CD8-positive, alpha-beta memory T cell (primary cell): ENCODE measurements at places on chromosomes 4 and X. TPM values are rescaled to one million over a fixed set of nuclear protein-coding genes. Genes with fewer than 3 reads are reported as not detected.

- DNase-seq, result no peak
Observed at GRCh38 chr4:29142708-29143107, 1577.5 kb upstream of the PCDH7 start.

GRCh38 chrX:16075087-16075486 lies 48.3 kb upstream of the GRPR start:
- DNase-seq, result no peak

F11 gene
- not detected for total RNA-seq

DNA sequence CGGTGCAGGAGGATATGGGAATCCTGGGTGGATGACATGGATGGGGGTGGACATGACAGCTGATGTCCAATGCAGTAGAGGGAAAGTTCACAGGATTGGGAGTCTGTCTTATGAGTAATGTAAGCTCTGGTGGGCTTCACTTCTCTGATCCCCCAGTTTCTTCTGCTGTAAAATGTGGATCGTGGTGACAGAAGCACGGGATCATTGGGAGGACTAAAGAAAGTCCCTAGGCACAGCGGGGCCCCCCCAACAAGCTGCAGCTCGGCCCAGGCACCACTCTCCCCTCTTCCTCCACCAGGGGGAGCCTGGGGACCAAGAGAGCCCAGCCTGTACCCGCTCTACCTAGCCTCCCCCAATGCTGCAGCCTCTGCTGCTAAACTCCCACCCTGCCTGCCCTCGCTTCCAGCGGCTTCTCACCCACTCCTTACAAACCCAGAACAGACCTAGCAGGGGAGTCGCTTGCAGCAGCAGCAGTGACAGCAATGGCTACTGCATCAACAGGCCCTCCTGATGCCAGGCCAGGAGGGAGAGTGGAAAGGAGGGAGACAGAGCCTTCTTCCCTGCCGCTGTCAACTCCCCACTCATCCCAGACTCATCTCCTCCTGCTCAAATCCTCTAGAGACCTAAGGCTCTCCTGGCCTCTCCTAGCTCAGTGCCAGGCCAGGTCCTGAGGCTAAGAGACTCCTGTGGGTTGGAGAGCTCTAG lies 36.1 kb upstream of the IQSEC2 start:
- DNase-seq, result peak; percentile 68

MAGEB2 gene
- not detected for total RNA-seq

DNA sequence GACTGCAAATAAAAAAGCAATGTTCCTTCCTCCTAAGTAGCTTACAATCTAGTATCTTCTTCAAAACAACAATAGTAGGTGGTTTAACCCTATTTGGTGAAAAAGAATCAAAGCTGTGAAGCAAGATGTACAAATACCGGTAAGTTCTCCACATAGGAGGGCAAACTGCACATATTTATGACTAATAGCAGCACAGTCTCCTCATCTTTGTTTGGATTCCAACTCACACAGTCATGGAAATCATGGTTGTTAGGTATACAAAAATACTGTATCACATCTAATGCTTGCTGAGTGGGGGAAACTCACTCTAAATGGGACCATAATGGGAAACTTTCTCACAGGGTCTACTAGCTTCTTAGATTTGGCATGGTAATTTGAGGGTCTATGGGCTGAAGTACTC lies 597.2 kb downstream of the INPP4B start:
- no peak for DNase-seq

GLOD5 gene
- not detected for total RNA-seq

DNA sequence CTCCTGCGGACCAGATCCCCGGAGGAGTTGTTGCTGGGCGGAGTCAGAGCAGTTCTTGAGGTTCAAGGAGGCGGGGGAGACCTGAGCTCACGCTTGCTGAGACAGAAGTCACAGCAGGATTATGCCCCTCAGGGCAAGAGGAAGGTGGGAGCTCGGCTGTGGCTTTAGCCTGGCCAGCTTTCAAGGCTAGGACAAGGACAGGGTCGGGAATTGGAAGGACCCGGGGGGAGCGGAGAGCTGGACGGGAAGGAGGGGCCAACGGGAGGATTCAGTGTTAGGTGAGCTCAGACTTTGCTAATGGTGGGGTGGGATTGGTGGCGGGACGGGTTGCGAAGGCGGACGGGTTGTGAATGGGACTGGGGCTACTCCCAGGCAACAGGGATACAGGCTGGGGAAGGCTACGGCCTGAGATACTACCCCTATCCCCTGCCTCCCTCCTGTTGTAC lies at the start of gene RIBC1:
Gene RIBC1 (plus strand): TSS at position 13 of the 446 bp plus-strand sequence. CDS start 3,404 bp downstream, outside the sequence.
- DNase-seq, result no peak

KIF4A gene
- 17.7 TPM for total RNA-seq

DNA sequence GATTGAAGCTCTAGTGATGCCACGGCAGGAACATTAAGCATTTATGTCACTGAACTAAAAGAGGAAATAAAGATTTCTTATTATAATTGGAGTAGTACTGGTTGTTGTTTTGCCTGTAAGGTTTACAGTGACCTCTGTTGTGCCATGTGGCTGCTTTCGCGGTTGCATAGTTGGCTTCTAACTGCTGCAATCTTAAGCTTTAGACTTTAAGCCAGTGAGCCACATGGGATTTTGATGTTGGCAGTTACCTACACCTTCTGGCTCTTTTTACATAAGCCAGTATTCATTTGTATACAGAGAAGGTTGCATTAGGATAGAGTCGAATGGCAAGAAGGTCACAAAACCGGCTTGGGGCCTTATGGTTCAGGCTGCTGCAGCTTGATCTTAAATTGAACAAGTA lies 1311.6 kb downstream of the RAPGEF2 start:
- DNase-seq, result no peak

DNA sequence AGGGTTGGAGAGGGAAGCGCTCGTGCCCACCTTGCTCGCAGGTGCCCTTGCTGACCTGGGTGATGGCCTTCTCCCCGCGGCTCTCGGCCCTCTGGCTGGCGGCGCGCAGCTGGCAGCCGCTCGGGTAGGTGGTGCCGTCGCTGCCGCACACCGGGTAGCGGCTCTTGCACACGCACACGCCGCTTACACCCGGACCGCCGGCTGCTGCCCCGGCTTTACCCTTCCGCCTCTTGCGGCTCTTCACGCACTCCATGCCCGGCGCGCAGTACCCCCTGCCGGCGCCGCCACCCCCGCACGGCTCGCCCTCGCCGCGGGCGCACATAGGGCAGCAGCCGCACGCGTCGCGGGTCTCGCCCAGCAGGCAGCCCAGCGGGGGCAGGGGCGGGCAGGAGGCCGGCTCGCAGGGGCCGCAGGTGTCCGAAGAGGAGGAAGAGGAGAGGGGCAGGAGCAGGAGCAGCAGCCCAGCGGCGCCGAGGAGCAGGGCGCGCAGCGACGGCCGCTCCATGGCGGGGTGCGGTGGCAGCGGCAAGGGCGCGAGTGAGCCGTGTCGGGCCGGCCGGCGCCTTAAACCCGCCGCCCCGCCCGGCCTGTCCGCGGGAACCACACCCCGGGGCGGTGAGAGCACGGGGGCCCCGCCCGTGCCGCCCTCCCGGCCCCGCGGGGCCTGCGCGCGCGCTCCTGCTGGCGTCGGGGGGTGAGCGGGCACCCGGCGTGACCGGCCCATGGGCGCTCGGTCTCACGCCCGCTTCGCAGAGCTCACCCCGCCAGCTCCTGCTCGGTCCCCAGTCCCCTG lies at the start of gene IGFBP7:
Gene IGFBP7 (minus strand): TSS at position 539 of the 793 bp plus-strand sequence. CDS start 34 bp downstream, at position 505.
- DNase-seq, result no peak

PRRG3 gene
- not detected for total RNA-seq

GRCh38 chr4:184217634-184218033 lies at the start of gene ENPP6:
ENPP6 (minus strand) TSS chr4:184217873; CDS start chr4:184217819, 54 bp downstream.
- DNase-seq, result no peak

DNA sequence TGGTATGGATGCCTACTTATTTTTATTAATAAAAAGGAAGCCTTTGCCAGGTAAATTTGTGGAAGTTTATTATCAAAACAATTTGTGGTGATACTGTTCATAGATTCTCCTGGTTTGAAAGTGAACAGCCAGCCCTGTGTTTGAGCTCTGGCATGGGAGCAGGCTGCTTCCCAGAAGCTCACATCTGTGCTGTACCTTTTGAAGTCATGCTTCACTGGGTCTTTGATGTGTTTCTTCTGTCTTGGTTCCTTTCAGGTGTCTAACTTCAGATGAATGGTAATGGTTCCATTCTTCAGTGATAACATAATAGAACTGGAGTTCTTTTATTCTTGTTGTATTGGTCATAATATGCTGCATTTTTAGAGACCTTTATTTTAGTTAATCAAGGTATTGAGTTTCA lies 85.5 kb downstream of the BMPR1B start:
- no peak for DNase-seq

GRCh38 chr4:87240341-87240740 lies 19.9 kb upstream of the KLHL8 start:
- DNase-seq, result no peak

GRCh38 chr4:32435308-32435707 lies 1715.1 kb downstream of the PCDH7 start:
- no peak for DNase-seq

DNA sequence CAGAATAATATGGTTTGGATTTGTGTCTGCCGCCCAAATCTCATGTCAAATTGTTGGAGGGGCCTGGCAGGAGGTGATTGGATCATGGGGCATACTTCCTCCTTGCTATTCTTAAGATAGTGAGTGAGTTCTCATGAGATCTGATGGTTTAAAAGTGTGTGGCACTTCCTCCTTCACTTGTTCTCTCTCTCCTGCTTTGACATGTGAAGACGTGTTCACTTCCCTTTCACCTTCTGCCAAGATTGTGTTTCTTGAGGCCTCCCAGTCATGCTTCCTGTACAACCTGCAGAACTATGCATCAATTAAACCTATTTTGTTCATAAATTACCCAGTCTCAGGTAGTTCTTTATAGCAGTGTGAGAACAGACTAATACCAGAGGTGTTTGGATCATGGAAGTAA lies 325.7 kb upstream of the GIMD1 start:
- DNase-seq, result no peak

GRCh38 chrX:13370713-13371112 lies 50.9 kb upstream of the ATXN3L start:
- DNase-seq, result no peak

DNA sequence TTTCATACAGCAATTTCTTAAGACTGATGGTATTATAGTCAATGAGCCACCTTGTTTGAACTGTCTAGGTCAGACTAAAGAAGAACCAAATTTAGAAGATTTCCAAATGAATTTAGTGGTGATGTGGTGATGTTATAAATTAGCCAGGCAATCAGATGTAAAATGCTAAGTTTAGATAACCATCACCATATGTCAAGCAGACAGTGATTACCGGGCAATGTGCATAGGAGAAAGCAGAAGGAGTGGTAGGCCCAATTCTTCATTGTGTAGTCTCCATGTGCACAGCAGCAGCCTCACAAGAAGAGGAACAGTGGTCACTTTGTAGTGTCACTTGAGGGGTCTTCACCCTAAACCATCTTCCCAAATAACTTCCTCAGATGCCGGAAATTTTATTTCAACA lies 198.8 kb downstream of the ANTXR2 start:
- DNase-seq, result no peak

DNA sequence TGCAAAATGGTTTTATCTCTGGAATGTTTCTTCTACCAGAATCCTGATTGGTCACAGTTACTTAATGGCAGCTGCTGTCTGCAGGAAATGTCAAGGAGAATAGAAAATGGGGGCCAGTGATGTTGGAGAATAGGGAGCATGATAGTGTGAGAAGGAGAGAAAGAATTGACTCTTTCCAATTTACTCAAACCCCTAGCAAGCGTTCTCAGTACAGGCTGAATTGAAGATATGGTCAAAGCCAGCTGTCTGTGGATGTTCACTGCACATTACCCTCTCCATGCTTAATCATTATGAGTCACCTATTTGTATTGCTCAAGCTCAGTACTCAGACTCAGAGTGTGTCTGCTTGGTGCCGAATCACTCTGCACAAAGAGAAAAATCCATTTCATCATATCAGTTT lies 57.8 kb upstream of the FAM47B start:
- DNase-seq, result no peak

DNA sequence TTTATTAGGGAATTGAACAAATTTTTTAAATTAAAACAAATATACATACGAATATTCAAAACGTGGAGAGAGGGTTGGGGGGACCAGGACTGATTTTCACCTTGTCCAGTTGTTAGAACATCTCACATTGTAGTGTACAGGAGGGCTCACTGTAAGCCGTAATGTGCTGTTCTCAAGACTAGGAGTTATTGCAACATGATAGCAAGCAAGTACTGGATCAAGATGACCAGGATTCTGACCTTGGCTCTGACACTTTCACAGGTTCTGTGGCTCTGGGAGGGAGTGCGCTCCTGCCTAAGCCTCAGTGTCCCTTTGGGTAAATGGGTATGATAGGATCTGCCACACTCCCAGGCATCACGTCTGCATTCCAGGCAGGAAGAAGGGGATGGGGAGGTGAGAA lies 59.0 kb downstream of the SORCS2 start:
- DNase-seq, result no peak

ASB9 gene
- not detected for total RNA-seq
